ENCODE measurements at places on chromosomes 5 and 9.

- no peak for DNase-seq
Observed at GRCh38 chr9:5524090-5524489, 13.8 kb downstream of the PDCD1LG2 start.

DNA sequence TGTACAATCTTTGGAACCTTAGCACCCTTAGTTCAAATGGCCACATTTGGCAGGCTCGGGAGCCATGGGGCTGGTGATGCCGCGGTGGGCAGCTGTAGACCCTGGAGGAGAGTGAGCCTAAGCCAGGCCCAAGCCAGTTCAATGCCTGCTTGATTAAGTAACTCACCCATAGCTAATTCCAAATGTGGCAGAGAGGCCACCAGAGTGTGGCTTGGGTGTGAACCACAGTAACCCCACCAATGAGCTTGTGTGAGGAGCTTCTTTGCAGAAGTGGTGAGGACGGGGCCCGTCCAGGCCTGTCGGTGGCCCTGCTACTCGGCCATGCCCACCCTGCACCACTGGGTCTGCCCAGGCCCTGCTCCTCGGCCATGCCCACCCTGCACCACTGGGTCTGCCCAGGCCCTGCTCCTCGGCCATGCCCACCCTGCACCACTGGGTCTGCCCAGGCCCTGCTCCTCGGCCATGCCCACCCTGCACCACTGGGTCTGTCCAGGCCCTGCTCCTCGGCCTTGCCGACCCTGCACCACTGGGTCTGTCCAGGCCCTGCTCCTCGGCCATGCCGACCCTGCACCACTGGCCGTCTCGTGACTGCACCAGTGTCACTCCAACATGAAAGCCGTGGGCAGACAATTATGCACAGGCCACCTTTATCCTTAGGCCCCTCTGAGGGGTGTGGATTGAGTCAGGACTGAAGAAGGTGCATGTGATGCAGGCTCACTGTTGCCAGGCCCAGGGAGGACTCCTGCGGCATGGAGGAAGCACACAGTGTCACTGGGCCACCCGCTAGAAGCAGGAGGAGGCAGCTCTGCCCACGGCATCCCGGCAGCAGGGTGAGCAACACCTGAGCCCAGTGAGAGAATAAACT lies 75.4 kb downstream of the MRPL36 start:
- DNase-seq, result no peak

DNA sequence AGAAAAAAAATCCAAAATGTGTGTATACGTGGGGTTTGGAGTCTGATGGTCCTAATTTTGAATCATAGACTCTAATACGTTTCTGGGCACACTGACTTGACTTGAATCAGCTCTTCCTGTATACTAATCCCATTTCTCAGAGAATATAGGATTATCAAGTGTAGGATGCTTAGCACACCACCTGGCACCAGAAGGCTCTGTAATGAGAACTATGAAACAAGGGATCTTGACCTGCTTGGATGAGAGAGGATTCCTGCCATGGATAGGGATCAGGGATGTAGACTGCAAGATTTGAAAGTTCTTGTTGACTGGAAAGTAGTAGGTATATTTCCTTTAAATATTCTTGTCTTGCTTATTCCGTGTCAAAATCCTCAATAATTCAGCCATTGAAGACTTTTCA lies 7.8 kb downstream of the HSPA4 start:
- DNase-seq, result no peak

- DNase-seq, result no peak
Observed at GRCh38 chr5:11609570-11610303, 294.5 kb downstream of the CTNND2 start.

DNA sequence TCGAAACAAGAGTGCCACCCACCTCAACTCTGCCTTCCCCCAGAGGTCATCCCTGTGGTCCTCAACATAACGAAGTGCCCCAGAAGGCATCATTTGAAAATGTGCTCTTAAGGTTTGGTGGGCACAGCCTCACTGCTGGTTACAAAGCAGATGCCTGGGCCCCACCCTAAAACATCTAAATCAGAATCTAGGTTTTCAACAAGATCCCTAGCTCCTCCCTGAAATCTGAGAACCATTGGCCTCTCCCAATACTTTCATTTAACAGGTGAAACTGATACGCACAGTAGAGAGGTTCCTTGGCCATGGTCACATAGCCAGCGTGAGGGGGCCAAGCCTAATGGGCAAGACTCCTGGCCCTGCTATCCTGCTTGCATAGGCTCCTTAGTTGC lies 376.2 kb upstream of the CLINT1 start:
- DNase-seq, result no peak

DNA sequence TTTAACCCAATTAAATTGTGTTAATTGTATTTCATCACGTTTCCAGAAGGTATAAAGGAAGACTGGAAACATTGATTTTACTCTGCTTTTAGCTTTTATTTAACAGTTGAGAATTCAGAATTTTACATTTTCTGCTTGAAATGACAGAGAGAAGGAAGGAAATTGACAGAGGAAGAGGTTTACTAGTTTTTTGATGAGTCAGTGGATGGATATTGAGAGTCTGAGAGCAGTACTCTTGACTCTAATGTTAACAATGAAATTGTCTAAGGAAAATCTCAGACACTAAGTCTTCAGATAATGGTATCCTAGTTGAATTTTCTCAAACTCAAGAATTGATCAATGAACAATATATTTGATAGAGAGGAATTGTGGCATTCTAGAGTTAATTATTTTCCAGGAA lies 60.6 kb downstream of the IPO11 start:
- DNase-seq, result no peak

All from esophagus squamous epithelium (tissue), 5 donors.